ENCODE measurements at places on chromosomes 2 and 18. TPM values are rescaled to one million over a fixed set of nuclear protein-coding genes. Genes with fewer than 3 reads are reported as not detected.

GALM gene
- 30.2 TPM for total RNA-seq

KIAA2012 gene
- total RNA-seq: not detected

CAPN13 gene
- total RNA-seq: not detected

DNA sequence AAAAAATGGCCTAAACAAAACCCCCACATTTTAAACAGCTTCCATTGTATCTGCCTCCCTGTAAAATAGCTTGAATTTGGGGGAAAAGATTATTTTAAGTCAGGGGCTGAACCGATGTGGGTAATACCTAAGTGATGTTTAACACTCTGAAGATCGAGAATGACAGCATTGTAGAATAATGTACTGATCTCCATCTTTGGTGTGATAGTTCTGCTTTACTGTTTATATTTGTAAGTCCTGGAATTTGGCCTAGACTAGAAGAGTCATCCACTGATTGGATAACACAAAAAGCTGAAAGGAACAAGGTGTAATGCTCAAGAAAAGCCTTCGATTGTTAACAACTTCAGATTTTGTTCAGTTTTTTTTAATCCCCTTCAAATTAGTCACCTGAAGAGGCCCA, 53.8 kb upstream of the CCDC68 start:
- H3K36me3 ChIP-seq: no peaks in the 10 kb centered on the region
- H3K4me3 ChIP-seq: no peak overlapping the region
- H3K27ac ChIP-seq: no peak overlapping the region
- peaks cover 11% of the 10 kb centered on the region for H3K27me3 ChIP-seq
- DNase-seq: no peak

- no peaks in the 10 kb centered on the region for H3K4me1 ChIP-seq
- no peak for DNase-seq
- H3K27me3 ChIP-seq: no peaks in the 10 kb centered on the region
- H3K27ac ChIP-seq: no peak overlapping the region
Measured at GRCh38 chr18:61198486-61198885, 134.7 kb upstream of the CDH20 start.

GRCh38 chr2:24820598-24821432, 27.6 kb downstream of the CENPO start:
- peaks cover 3% of the 10 kb centered on the region for H3K4me1 ChIP-seq
- no peak for DNase-seq
- no peaks in the 10 kb centered on the region for H3K27me3 ChIP-seq
- peaks cover 24% of the 10 kb centered on the region for H3K36me3 ChIP-seq
- H3K27ac ChIP-seq: peak overlapping the region; percentile 21
- H3K4me3 ChIP-seq: no peak overlapping the region

DNA sequence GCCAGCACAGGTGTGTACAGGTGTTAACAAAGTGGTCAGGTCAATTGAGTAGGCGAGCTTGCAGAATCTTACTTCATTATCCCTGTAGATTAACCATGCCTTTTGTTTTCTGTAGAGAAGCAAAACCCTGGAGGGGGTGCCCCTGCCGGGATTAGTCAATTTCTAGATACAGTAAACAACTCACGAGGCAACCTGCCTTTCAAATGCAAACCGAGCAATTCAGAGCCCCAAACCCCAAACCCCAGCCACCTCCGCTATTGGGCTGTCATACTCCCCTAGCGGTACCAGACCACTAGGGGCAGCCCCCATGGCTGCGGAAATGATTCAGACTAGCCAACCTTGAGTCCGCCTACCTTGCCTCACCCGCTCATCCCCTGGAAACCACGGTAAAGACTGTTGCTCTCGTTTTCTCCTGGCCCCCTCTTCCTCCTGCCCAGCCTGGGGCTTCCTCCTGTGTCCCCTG, 61.4 kb upstream of the KIF5C start:
- DNase-seq: no peak
- H3K4me1 ChIP-seq: peaks cover 4% of the 10 kb centered on the region
- peaks cover 15% of the 10 kb centered on the region for H3K27me3 ChIP-seq
- H3K36me3 ChIP-seq: no peaks in the 10 kb centered on the region
- H3K4me3 ChIP-seq: no peak overlapping the region

Measured in activated naive CD8-positive, alpha-beta T cell treated with anti-CD3 and anti-CD28 coated beads, Interleukin-2, amount 10 ng/mL, durations not matched to agents 7 days and 5 days (primary cell).